ENCODE measurements at places on chromosomes 1 and 21. TPM values are rescaled to one million over a fixed set of nuclear protein-coding genes. Genes with fewer than 3 reads are reported as not detected.

DNA sequence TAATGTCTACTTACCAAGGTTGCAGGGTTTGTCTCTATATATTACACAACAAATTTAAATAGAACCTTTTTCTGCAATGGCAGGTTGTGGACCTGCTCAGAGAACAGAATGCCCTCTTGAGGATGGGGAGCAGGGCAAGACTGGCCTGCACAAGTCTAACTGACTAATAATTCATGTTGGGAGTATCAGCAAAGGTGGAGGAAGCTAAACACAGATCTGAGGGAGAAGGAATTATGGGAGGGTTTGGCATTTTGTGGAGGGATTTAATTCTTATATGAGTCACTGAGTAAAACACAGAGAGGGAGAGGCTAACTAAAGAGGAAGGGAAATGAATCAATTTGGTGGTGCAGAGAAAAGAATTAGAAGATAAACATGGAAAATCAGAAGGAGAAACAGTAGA is 40.0 kb downstream of the CLDN17 start:
- no peak for DNase-seq

TMEM269 gene
- 0.45 TPM for total RNA-seq

- DNase-seq, result no peak
Measured at GRCh38 chr1:14810595-14811361, 212.3 kb downstream of the KAZN start.

DNA sequence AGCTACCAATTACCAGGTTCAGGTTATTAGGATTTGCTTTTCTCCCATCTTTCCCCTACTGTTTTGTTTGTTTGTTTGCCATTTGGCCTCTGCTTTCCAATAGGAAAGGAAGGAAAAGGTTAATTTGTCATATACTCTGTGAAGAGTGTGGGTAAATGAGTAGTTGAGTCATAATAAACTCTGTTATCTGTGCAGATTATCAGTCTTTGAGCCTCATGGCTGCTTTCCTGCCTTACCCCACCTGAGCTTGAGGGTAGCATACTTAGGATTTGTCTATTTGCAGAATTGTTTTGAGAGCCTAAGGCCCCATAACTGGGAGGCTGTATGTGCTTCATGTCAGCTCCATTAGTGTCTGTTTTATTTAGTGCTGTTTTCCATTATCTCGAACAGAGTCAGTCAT is 32.9 kb upstream of the SNX27 start:
- DNase-seq, result no peak

- no peak for DNase-seq
Measured at GRCh38 chr1:27567146-27567526, 36.8 kb downstream of the AHDC1 start.
